Foreskin keratinocyte (primary cell): ENCODE measurements at places on chromosomes 6 and 20. TPM values are rescaled to one million over a fixed set of nuclear protein-coding genes. Genes with fewer than 3 reads are reported as not detected.

GRCh38 chr6:139308286-139308916 lies 16.6 kb upstream of the TXLNB start:
- DNase-seq = no peak

- DNase-seq = no peak
Measured at GRCh38 chr6:116629563-116629981, 13.3 kb downstream of the RSPH4A start.

DNA sequence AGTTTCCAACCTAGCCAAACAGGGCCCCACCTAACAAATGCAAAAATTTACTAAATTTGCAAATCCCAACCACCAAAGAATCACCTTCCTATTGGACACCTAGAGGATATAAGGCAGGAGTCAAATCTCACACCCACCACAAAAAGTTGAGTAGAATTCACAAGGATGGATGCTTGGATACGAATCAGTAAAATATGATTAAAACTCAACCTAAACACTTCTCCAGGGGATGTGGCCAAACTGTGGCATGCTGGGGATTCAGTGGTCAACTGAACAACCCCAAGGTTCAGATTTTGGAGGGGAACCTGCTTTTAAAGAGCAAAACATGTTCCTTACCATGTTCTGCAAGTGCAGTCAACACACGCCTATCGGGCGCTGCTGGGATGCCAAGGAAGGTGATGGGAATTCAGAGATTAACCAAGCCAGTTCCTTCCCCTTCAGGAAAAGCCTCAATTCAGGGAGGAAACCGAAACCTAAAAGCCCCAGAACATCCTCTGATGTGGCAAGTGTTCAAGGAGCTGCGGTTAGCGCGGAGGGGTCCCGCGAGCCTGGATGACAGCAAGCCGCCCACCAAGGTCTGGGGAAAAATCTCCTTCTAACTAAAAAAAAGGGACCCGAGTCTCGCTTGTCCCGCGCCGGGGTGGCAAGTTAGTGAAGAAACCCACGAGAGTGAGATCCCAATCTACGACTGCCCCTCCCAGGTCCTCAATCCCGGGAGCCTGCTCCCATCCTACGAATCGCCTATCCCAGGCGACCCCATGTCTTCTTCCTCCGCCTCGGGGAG lies 902 bp downstream of the SAMHD1 start:
- no peak for DNase-seq

- no peak for DNase-seq
Measured at GRCh38 chr6:137017081-137017480, 27.7 kb downstream of the IL20RA start.

GRCh38 chr6:1613346-1613687 lies 3.6 kb downstream of the FOXC1 start:
- peak; percentile 18 for DNase-seq

- no peak for DNase-seq
Measured at GRCh38 chr6:46961232-46961631, 39.5 kb upstream of the ADGRF5 start.

The ANKRD66 gene
- not detected in 2 replicates for total RNA-seq

The LIN28B gene
- not detected in 2 replicates for total RNA-seq

The ADGB gene
- total RNA-seq = not detected in 2 replicates

The DEF6 gene
- total RNA-seq = 25.6 and 28.7 TPM in 2 replicates

The OOEP gene
- 0.14 and 0.49 TPM in 2 replicates for total RNA-seq

The RIMS4 gene
- not detected in 2 replicates for total RNA-seq
